Activated CD4-positive, alpha-beta memory T cell treated with anti-CD3 and anti-CD28 coated beads for 36 hours (primary cell): ENCODE measurements at places on chromosomes 6 and 20. TPM values are rescaled to one million over a fixed set of nuclear protein-coding genes. Genes with fewer than 3 reads are reported as not detected.

The EPB41L1 gene
- 0.88 TPM for total RNA-seq

DNA sequence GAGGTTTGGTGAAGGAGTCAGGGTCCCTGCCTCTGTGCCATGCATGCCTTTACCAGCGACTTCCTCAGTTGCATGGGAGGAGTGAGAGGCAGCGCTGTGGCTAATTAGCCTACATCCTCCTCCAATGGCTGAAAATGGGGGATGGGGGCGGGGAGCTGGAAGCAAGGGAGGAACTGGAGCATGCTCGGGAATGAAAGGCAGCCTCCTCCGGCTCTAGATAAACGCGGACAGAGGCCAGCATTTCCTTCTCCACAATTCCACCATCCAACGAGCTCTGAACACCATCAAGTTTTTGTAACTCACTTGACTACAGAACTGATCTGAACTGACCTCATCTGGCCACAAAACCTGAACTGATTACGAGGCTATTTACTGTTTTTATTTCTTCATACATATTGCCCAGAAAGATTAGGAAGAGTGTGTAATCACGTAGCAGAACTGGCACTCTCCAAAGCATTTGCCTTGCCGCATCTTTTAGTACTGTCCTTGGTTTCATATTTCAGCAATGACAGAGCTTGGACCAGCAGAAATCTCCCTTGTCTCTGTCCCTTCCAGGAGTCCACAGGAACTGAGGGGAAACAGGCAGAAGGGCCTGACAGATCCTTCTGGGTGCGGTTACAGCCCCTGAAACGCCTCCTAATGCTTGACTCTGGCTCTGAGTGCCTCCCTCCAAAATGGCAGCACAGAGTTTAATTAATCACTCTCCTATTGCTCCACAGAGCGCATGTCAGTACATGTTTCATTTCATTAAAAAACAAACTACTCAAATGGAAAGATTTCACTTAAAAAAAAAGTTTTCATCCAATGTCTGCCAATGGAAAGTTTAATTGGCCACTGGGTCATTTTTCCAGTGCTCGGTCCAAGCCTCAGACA lies 58.2 kb upstream of the TRAF3IP2 start:
- H3K36me3 ChIP-seq, result peaks cover 53% of the 10 kb centered on the region
- no peak for DNase-seq
- H3K27me3 ChIP-seq, result no peaks in the 10 kb centered on the region

The C20orf141 gene
- total RNA-seq, result not detected

- H3K36me3 ChIP-seq, result no peaks in the 10 kb centered on the region
- H3K4me3 ChIP-seq, result no peak overlapping the region
- no peak overlapping the region for H3K27ac ChIP-seq
- no peaks in the 10 kb centered on the region for H3K27me3 ChIP-seq
Observed at GRCh38 chr20:53940360-53940702, 130.1 kb downstream of the BCAS1 start.

- H3K4me3 ChIP-seq, result no peak overlapping the region
- no peak overlapping the region for H3K27ac ChIP-seq
- H3K27me3 ChIP-seq, result no peaks in the 10 kb centered on the region
- H3K36me3 ChIP-seq, result no peaks in the 10 kb centered on the region
- H3K4me1 ChIP-seq, result peaks cover 37% of the 10 kb centered on the region
Observed at GRCh38 chr6:437037-437392, 45.5 kb downstream of the IRF4 start.

The MUC22 gene
- not detected for total RNA-seq

DNA sequence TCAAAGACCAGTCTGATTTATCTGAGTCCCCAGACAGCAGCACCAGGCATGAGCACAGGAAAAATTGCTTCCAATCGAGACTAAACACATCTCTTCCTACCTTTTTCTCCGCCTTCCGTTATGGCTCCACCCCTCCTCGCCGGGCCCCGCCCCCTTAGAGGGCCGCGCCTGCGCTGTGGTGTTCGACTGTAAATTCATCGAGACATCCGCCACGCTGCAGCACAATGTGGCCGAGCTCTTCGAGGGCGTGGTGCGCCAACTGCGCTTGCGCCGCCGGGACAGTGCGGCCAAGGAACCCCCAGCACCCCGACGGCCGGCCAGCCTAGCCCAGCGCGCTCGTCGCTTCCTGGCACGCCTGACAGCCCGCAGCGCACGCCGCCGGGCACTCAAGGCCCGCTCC lies 8.9 kb downstream of the REM1 start:
- H3K27me3 ChIP-seq, result peaks cover 18% of the 10 kb centered on the region
- no peak overlapping the region for H3K27ac ChIP-seq
- no peaks in the 10 kb centered on the region for H3K4me1 ChIP-seq
- no peaks in the 10 kb centered on the region for H3K36me3 ChIP-seq
- H3K4me3 ChIP-seq, result no peak overlapping the region

GRCh38 chr20:8912731-8913130 lies 156.2 kb upstream of the PLCB4 start:
- no peaks in the 10 kb centered on the region for H3K4me1 ChIP-seq
- no peak overlapping the region for H3K27ac ChIP-seq
- no peaks in the 10 kb centered on the region for H3K36me3 ChIP-seq
- no peak for DNase-seq
- no peak overlapping the region for H3K4me3 ChIP-seq

The RNF39 gene
- not detected for total RNA-seq

The PDE10A gene
- not detected for total RNA-seq

The LINC00237 gene
- not detected for total RNA-seq

DNA sequence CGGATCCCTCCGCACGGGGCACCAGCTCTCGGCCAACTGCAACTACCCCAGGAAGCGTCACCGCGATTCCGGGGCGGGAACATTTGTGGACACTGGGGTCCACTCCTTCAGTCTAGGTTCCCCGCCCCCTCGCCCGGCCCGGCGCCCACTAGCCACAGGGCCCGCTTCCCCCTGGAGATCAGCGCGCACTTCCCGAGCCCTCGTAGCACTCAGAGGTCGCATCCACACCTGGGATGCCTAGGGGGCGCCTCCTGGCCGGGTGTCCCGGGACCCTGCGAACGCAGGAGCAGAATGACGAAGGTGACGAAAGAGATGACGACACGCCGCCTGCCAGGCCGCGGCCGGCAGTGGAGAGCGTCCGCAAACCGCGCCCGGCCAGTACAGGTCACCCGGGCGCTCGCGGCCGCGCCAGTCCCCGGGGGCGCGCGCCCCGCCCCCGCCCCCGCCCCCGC lies 309 bp upstream of the AIG1 start:
- H3K4me3 ChIP-seq, result peak overlapping the region; percentile 89
- H3K4me1 ChIP-seq, result peaks cover 23% of the 10 kb centered on the region
- peak overlapping the region; percentile 92 for H3K27ac ChIP-seq

GRCh38 chr6:21469213-21469612 lies 124.3 kb upstream of the SOX4 start:
- H3K27me3 ChIP-seq, result peaks cover 4% of the 10 kb centered on the region
- no peak overlapping the region for H3K27ac ChIP-seq
- no peaks in the 10 kb centered on the region for H3K36me3 ChIP-seq
- H3K4me1 ChIP-seq, result no peaks in the 10 kb centered on the region
- DNase-seq, result no peak

- no peak overlapping the region for H3K4me3 ChIP-seq
- H3K36me3 ChIP-seq, result peaks cover 3% of the 10 kb centered on the region
- H3K4me1 ChIP-seq, result peaks cover 8% of the 10 kb centered on the region
Observed at GRCh38 chr6:145836170-145836569, 21.6 kb upstream of the FBXO30 start.

The SLC16A10 gene
- total RNA-seq, result 3.6 TPM

The TFAP2D gene
- not detected for total RNA-seq

GRCh38 chr6:15748341-15748740 lies 85.5 kb upstream of the DTNBP1 start:
- no peak for DNase-seq
- peaks cover 1% of the 10 kb centered on the region for H3K27me3 ChIP-seq
- no peak overlapping the region for H3K4me3 ChIP-seq
- H3K36me3 ChIP-seq, result no peaks in the 10 kb centered on the region

- no peak for DNase-seq
- no peak overlapping the region for H3K27ac ChIP-seq
- no peaks in the 10 kb centered on the region for H3K4me1 ChIP-seq
- no peaks in the 10 kb centered on the region for H3K36me3 ChIP-seq
Observed at GRCh38 chr6:140623498-140623897, 1249.0 kb upstream of the CITED2 start.

The ENPP1 gene
- total RNA-seq, result 1.1 TPM

DNA sequence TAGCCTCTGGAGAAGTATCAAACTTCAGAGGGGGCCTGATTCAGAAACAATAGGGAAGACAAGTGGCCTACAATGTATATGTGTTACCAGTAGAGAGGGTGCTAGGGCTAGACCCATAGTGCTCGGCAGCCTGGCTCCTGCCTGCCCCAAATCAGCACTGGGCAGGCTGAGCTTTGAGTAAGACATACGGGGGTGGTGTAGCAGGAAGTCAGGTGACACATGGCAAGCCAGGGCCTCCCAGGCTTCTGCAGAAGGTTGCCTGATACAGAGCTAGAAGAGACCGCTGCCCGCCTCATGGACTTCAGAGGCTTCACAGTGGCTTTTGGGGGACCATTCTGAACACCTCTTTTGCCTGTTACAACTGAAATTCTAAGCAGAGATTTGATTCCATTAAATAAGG lies 43.4 kb downstream of the RALY start:
- peak; percentile 79 for DNase-seq
- peaks cover 6% of the 10 kb centered on the region for H3K36me3 ChIP-seq
- H3K4me1 ChIP-seq, result peaks cover 71% of the 10 kb centered on the region
- H3K27ac ChIP-seq, result peak overlapping the region; percentile 72
- no peaks in the 10 kb centered on the region for H3K27me3 ChIP-seq

GRCh38 chr6:82711105-82711827 lies 347.6 kb downstream of the TPBG start:
- no peaks in the 10 kb centered on the region for H3K4me1 ChIP-seq
- DNase-seq, result no peak
- no peak overlapping the region for H3K27ac ChIP-seq
